Right lung (tissue), 10 donors: ENCODE measurements at places on chromosomes 7 and 10.

- DNase-seq = no peak
Measured at GRCh38 chr7:80902716-80903308, 16.0 kb downstream of the SEMA3C start.

DNA sequence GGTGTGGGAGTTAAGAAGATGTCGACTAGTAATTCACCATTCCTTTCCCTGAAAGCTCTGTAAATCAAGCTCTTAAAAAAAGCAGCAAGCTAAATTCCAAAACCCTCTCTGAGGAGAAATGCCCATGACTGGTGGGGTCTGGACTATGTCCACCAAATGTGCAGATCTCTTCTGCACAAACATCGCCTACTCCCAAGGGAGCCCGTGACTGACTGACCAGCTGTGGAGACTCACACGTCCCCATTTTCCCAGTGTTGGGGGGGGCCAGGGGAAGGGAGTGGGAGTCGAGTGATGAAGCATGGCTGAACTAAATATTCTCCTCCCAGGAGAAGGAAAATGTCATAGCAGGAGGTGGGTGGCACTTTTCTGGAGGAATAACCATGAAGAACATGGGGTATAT, 164.1 kb upstream of the HPS1 start:
- no peak for DNase-seq

GRCh38 chr7:25965405-25966123, 186.4 kb upstream of the NFE2L3 start:
- no peak for DNase-seq

GRCh38 chr10:119397416-119397815, 145.1 kb downstream of the RGS10 start:
- DNase-seq = no peak

DNA sequence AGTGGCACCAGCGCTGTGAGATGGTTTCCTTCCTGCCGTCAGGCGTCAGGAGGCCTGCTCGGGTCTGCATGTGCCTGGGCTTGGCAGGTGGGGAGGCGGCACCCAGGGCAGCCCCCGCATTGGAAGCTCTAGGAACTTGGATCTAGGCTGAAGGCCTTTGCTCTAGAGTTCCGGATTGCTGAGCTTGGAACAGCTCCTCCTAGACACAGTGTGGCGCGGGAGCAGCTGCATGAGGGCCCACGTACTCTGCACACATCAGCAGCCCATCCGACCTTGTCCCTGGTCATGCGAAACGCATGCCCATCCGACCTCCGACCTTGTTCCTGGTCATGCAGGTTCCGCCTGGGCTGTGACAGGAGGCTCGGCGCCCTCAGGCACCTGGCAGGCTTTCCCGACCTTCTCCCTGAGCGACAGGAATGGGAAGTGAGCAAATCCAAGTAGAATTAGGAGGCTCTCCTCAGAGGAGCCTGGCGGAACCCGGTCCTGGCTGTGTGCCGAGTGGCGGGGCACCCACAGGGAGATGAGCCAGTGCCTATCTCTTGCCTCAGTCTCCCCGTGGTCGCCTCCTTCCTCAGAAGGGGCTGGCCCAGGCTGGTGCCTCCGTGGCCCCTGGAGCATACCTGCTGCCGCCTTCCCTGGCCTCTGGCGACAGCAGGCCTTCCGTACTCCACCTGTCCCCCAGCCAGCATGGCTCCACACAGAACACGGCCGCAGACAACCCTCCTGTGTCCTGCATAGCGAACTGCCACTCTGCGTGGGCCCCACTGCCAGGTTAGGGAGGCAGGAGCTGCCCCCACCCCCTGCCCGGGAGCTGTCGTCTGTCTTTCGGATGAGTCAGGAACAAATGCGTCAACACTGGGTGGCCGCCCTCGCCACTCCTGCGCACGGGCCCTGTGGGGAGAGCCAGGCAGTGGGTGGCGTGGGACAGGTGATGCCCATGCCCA, 12.0 kb downstream of the GET4 start:
- DNase-seq = no peak

- no peak for DNase-seq
Measured at GRCh38 chr7:30717181-30717580, 34.8 kb upstream of the INMT start.

DNA sequence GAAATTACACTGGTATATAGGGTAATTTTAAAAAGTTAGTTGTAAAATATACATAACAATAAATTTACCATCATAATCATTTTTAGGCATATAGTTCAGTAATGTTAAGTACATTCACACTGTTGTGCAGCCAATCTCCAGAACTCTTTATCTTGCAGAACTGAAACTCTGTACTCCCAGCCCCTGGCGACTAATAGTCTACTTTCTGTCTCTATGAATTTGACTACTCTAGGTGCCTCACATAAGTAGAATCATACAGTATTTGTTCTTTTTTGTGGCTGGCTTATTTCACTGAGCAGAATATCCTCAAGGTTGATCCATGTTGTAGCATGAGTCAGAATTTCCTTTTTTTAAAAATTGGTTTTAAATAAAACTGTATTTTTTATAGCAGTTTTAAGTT, 41.4 kb downstream of the NRF1 start:
- no peak for DNase-seq

GRCh38 chr7:128948976-128949760, 11.4 kb downstream of the IRF5 start:
- no peak for DNase-seq

DNA sequence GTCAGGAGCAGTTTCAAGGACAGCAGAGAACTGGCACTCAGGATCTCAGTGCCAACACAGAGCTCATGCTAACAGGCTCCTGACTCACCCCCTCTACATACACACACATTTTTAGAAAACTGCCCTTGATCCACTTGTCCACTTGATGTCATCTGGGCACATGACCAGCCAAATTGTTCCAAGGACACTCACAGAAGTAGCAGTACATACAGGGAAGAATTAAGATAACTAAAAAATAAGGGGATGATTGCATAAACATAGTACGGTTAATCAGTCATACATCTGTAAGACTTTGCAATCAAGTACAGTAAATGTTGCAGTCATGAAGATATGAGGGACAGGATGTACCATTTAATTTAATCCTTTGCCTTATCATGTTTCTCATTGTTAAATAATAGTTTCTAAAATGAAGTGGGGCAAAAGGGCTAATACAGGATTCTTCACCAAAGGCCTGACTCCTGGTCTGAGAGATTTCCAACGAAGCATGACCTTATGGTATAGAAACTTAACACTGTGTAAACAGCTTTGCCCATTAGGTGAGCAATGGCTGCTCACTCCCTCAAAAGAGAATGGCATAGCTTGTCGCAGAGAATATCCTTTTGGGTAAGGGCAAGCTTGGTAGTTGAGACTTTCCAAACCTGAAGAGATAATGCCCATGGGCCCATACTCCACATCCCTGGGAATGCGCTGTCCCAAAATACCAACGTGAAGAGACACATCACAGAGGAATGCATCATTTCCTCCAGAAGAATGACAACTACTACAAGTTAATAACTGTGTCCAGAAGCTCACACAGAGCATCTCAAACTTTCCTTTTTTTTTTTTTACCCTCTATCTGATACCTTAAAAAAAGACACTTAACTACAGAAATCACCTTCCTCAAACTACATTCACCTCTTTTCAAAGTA, 94.1 kb downstream of the ARMH3 start:
- DNase-seq = no peak

- no peak for DNase-seq
Measured at GRCh38 chr7:24175603-24176002, 108.4 kb upstream of the NPY start.

DNA sequence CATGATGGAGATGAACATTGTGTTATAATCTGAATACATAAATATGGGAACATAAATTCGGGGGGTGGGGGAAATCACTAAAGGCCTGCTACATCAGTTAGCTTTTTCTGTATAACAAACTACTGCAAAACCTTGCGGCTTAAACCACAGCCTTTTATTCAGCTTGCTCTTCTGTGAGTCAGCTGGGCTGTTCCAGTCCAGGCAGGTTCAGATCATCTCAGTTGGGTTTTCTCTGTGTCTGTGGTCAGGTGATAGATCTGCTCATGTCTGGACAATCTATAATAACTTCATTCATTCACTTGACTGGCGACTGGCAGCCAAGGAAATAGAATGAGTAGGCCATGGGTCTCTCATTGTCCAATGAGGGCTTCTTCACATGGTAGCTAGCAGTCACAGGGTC, 23.5 kb downstream of the HTR7 start:
- DNase-seq = no peak

DNA sequence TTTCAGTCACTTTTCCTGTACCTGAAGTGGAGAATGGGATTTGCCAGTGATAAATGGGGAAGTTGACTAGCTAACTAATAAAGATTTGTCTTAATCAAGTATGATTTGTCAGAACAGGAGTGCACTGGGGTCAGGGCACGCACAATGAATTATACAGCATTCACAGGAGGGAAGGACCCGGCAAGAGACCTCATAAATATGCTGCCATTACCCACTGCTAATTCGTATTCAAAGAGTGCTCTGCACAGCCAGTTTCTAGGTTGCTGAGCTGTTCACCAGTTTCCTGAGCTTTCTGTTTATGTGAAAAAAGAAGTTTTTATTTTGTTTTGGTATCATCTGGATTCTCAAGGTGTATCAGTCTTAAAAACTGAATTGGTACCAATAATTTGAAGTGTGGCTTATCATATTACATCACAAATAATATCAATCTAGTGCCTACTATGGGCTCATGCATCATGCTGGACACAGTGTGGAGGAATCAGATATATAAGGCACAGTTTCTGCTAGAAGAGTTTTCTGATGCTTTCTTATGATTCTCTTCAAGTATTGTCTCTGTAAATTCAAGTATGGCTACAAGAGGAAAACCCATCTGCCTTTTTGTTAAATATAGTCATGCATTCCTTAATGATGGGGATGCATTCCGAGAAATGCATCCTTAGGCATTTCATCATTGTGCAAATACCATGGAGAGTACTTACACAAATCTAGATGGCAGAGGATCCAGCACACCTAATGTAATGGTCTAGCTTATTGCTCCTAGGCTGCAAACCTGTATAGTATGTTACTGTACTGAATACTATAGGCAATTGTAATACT, 202.2 kb downstream of the VTI1A start:
- no peak for DNase-seq

GRCh38 chr10:43235070-43235900, 31.6 kb downstream of the RASGEF1A start:
- DNase-seq = no peak

DNA sequence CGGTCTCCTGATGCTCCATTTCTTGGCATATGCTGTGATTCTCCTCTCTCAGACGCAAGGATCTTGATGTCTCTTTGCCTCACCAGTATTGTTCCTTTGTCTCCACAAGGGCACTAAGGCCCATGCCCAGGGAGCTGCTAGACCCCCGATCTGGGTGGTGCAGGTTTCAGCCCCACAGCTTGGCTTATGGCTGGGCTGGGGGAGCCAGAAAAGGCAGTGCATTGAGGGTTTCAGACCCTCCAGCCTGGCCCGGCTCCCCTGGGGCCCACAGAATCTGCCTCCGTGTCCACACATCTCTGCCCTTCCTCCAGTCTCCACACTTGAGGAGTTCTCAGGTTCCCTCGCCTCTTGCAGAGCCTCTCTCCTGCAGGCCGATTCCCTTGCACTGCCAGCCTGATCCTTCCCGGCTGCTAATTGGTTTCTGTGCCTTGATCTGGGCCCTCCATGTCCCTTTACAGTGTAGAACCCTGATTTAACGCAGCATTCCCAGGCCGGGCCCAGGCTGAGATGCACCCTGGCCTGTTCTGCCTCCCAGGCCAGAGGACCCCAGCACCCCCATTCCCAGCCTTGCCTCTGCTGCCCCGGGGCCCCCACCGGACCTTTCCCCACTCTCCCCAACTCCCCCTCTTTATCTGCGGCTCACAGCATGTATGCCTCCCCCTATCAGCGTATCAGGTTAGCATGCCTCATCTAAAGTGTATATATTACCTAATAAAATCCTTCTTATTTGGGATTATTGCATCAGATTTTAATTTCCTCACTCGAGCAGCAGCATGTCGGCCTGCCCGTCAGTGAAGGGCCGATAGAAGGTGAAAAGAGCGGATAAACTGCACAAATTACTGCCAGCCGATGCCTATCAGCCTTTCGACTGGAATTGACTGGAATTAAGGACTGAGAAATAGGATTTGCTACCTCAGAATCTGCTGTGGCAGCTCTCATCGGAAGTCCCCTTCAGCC, 145.7 kb downstream of the C10orf105 start:
- DNase-seq = no peak

DNA sequence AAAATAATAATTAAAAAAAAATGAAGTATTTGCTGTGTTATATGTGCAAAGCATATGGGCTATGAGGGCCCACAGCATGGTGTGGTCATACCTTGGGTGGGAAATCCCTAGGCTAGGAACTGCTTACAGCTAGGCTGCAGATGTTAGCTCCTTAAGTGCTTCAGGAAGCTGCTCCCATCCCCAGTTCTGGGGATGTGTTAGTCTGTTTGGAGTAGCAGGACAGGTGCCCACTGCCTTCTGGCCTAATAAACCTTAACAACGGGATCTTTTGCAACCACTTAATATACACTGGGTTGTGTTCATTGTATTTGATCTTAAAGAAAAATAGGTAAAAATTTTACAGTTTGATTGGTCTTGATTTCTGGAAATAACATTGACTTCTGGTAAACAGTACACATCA, 46.3 kb downstream of the HK1 start:
- no peak for DNase-seq

DNA sequence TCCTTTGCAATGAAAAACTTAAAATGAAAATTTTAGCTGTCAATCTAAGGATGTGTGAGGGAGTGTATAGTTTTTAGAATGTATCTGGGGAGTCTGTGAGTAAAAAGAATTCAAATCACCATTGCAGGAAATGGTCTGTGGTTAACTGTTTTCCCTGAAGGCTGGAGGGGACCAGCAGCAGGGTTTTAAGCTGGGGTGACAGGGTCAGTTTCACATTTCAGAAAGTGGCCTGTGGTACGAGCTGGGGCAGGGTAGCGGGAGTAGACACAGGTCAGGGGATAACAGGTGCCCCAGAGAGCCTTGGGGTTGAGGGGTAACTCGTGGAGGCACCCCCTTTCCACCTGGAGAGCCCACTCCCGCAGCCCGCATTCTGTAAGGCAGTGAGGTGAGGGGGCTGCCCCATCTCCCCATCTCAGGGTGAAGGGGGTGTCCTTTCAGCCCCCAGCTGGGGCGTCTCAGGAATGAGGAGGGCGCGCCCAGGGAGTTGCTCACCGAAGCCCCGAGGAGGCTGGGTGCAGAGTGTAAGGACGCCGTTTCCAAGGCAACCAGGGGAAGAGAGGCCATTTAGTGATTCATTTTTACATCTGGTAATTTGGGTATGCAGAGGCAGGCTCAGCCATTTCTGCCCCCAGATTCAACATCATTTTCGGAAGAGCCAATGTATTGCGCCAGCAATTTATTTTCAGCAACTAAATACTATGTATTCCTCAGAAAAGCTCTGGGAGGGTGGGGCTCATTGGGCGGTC, 168.9 kb downstream of the SLIT1 start:
- no peak for DNase-seq

GRCh38 chr10:79487296-79488194, 24.8 kb upstream of the EIF5AL1 start:
- peak; percentile 27 for DNase-seq
